Smooth muscle cell of bladder (primary cell): ENCODE measurements at places on chromosomes 7 and 10. TPM values are rescaled to one million over a fixed set of nuclear protein-coding genes. Genes with fewer than 3 reads are reported as not detected.

CUZD1 gene
- total RNA-seq, result 0.43 and 0.55 TPM in 2 replicates

CALHM3 gene
- not detected in 2 replicates for total RNA-seq

AHCYL2 gene
- 6.3 and 8.1 TPM in 2 replicates for total RNA-seq

AKR1C4 gene
- not detected in 2 replicates for total RNA-seq

GSDME gene
- 48.9 and 91.6 TPM in 2 replicates for total RNA-seq

ACTR3C gene
- total RNA-seq, result 1.6 and 3.2 TPM in 2 replicates

DENND2A gene
- total RNA-seq, result 15.6 and 37.5 TPM in 2 replicates

RNF32 gene
- total RNA-seq, result 1.1 and 1.4 TPM in 2 replicates

LIPK gene
- not detected in 2 replicates for total RNA-seq

NRG3 gene
- total RNA-seq, result not detected in 2 replicates

COL26A1 gene
- total RNA-seq, result not detected in 2 replicates

MRLN gene
- not detected in 2 replicates for total RNA-seq

GPER1 gene
- 1.00 and 1.5 TPM in 2 replicates for total RNA-seq

GARS1 gene
- total RNA-seq, result 195 and 268 TPM in 2 replicates

FIGNL1 gene
- 5.0 and 7.0 TPM in 2 replicates for total RNA-seq

FAM131B gene
- 1.00 and 1.9 TPM in 2 replicates for total RNA-seq

GIMAP8 gene
- total RNA-seq, result 0.09 TPM in 1 of 2 replicates, not detected in the other

C10orf53 gene
- total RNA-seq, result not detected in 2 replicates

TCERG1L gene
- total RNA-seq, result not detected in 2 replicates
